ENCODE measurements at places on chromosomes 13 and 19. TPM values are rescaled to one million over a fixed set of nuclear protein-coding genes. Genes with fewer than 3 reads are reported as not detected.

DNA sequence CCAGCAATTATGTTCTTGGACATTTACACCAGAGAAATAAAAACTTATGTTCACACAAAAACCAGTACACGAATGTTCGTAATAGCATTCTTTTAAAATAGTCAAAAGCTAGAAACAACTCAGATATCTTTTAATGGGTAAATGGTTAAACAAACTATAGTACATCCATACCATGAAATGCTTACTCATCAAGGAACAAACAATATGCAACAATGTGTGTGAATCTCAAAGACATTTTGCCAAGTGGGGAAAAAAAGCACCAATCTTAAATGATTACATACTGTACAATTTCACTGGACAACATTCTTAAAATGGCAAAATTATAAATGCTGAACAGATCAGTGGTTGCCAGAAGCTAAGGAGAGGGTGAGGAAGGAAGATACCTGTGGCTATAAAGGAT is 36.6 kb downstream of the MYCBP2 start:
- DNase-seq = no peak

DNA sequence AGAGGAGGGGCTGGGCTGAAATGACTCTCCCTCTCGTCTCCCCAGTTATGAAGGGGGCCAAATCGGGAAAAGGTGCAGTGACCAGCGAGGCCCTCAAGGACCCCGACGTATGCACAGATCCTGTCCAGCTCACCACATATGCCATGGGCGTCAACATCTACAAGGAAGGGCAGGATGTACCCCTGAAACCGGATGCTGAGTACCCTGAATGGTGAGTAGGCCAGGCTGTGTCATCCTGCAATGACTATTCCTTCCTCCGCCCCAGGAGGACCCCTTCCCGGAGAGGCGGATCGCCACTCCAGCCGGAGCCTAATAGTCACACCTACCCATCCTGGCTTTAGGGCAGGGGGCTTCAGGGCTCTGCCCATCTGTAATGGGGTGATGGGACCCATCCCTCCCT is 2.6 kb downstream of the MRPL54 start:
- no peak for DNase-seq

GRCh38 chr13:33512880-33513554 is 227.5 kb upstream of the STARD13 start:
- DNase-seq = no peak

GRCh38 chr13:33640832-33641231 is 177.1 kb upstream of the RFC3 start:
- no peak for DNase-seq

DNA sequence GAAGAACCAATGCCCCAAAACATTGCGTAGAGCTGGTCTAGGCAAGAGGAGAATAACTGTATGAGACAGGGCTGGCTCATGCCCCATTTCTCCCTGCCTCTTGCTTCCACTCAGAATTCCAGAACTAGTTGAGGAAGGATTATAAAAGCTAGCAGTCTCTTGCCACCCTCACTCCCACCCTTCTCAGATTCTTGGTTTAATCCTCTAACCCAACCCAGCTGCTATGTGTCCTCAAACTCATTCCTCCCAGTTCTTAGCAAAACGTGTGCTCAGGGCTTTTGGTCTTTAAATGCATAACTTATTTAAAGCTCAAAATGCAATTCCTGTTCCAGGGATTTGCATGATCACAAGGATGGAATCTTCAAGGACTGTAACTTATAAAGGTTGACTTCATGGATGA is 466.3 kb downstream of the COG6 start:
- DNase-seq = no peak

DNA sequence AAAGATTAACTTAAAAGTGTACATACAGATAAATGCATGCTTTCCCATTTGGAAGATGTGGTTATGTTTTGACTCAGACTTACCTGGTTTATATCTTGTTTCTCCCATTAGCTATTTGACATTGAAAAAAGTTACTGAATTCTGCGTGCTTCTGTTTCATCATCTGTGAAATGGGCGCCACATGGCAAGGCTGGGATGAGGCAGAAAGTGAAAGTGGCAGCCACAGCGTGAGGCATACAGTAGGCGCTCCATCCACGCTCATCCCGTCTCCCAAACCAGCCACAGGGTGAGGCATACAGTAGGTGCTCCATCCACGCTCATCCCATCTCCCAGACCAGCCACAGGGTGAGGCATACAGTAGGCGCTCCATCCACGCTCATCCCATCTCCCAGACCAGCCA is 14.0 kb upstream of the TMEM255B start:
- no peak for DNase-seq

KLK12 gene
- total RNA-seq = not detected

TNFSF13B gene
- 0.39 TPM for total RNA-seq

PPAN gene
- 79.6 TPM for total RNA-seq

CCDC194 gene
- not detected for total RNA-seq

SMIM44 gene
- total RNA-seq = not detected

ZNF880 gene
- not detected for total RNA-seq

DNA sequence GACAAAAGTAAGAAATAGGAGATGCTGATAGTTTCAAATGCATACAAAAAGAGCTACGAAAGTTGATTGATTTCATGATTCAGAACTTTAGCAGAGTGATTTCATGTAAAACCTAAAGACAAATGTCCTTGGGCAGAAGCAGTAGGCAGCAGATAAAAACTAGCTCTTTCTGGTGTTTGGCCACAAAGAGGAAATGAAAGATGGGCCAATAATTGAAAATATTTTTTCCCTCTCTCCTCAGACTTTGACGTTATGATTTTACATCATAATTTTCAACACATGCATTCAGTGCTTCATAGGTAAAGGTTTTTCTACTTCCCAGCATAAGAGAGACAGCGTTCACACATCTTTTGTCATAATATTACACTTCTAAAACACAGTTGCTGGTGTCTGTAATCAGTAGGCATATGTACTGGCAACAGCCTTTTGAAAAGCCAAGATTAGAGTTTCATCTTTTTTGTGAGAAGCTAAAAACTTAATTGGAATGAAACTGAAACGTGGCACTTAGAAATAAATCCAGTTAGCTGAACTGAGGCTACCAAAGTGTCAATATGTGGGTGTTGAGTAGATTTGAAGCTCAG is 9.3 kb downstream of the SCEL start:
- no peak for DNase-seq

DNA sequence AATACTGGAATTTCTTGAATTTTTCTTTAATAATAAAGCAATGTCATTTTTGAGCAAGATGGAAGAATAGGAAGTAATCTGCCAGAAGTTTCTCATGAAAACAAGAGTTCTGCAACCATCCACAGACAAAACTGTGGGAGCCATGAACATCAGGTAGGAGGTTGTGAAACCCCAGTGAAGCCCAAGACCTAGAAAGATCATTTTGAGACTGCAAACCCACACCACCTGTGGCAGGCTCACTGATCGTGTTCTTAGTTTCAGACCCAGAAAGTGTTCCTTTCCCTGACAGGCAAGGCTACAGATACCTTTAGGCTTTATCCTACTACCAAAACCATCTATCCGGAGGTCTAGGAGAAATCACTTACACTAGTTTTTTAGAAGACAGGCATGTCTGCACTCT is 2189.8 kb upstream of the PCDH20 start:
- DNase-seq = no peak

- peak; percentile 71 for DNase-seq
Measured at GRCh38 chr19:47707135-47707925, 5.9 kb upstream of the EHD2 start.

PSG2 gene
- total RNA-seq = not detected

TMEM161A gene
- total RNA-seq = 25.4 TPM

DNA sequence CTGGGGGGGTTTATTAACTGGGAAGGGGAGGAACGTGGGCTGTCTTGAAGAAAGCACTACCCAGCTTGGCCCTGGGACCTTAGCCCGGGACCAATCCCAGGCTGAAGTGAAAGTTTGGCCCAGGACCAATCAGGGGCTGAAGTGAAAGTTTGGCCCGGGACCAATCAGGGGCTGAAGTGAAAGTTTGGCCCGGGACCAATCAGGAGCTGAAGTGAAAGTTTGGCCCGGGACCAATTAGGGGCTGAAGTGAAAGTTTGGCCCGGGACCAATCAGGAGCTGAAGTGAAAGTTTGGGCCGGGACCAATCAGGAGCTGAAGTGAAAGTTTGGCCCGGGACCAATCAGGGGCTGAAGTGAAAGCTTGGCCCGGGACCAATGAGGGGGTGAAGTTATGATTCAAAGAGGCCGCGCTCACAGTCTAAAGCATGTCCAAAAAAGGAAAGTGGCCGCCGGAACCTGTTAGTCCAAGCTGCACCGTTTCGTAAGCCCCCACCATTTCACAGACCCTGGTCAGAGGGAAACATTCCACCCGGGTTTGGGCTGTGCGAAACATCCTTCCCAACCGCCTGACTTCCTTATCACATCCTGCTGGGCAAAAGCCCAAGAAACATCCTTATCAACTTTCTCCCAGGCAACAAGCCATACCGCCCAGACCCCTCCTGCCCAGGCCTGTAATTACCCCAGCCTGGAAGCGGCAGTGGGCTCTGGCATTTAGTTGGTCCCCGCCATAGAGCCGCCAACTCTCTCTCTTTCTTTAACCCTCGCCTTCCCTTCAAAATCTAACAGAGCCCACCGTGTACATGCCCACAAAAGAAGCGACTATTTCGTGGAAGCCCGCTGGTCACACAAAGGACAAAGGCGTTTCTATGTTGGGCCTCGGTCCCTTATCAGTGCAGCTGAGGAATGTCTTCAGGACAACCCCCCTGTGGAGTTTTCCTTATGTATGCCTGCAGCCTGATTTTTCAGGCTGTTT is 1.1 kb downstream of the ZNF850 start:
- peak; percentile 28 for DNase-seq

All from HT1080 (cell line).